ENCODE measurements at places on chromosomes 2 and 18.

DNA sequence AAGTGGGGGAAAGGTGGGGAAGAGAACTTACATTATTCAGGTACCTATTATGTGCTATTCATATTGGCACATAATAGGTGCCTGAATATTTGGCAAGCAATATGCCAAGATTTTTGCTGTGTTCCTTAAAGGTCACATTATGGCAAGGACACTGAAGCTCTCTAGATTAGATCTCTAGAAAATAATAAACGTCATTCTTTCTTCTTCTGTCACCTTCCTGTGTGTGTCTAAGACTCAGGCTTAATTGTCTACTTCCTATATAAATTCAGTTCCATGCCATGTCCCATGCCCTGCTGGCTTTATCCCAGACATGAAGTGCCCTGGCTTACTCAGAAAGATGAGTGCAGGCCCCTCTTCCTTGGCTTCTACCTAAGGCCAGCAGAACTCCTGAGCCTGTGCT is 191.1 kb upstream of the CTAGE1 start:
- no peak for DNase-seq

DNA sequence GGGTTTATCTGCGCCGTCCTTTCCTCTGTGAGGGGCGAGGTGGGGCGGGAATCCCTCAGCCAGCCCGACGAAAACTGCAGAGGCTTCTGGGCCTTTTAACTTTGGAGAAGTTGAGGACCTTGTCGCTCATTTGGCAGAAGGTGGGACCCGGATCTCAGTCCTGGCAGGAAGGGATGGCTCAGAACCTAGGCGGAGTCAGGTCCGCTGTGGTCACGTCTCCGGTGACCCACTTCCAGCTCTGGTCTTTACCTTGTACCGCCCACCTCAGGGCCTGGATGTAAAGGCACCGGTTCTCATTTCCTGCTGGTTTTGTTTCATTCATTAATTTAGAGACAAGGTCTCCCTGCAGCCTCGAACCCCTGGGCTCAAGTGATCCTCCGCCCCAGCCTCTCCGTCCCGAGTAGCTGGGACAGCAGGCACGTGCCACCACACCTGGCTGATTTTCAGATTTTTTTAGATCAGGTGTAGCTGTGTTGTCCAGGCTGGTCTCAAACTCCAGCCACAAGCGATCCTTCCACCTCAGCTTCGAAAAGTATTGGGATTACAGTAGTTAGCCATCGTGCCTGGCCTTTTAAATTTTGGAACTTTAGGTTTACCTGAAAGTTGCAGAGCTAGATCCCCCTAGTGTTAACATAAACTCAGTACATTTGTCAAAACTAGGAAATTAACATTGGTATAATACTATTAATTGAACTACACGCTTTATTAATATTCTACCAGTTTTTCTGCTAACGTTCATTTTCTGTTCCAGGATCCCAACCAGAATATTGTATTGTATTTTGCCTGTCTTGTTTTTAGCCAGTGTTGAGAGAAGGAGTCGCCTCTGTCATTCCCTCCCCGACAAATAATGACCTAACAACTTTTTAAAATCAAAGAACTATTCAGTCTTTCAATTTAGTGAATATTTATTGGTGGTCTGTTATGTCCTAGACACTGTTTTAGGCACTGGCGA is 852 bp downstream of the POLI start:
- DNase-seq: no peak

DNA sequence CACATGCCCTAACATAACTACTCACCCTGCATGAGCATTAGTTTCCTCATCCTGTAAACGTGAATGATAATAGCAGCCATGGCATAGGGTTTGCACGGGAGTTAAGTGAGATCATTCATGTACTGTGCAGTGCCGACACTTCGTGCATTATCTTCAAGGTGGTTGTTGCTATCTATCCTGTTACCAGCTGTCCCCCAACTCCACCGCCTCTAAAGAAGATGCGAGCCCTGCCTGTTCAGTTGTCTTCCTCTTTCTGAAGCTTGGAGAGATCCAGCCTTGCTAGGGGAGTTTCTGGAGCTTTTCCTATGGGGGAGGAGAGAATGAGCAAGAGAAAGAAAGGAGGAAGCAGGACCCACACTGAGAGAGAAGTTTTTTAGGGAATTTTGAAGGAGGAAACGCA is 34.4 kb downstream of the YPEL5 start:
- no peak for DNase-seq

- no peak for DNase-seq
These were observed 9.7 kb downstream of the GPR55 start for GRCh38 chr2:230915319-230915718.

DNA sequence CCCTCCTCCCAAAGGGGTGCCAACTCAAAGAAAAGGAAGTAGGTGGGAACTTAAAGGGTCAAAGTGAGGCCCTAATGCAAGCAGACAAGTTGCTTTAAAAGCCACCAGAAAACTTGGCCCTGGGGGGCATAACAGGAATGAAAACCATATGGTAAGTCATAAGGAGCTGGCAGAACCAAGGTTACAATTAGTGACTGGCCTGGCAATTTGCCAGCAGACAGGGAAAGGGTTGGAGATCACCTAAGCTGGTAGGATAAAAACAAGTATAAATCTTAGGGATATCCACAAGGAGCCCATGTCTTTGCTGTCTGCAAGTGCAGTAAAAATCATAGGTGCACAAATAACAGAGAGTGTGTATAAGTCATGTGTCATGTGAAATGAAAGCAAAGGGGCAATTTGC is 256.7 kb upstream of the LRRTM4 start:
- no peak for DNase-seq

GRCh38 chr2:9770308-9771100 is 72.8 kb upstream of the TAF1B start:
- no peak for DNase-seq
